ENCODE measurements at places on chromosomes 4 and X.

GRCh38 chr4:140113653-140114052 lies 40.3 kb downstream of the MAML3 start:
- no peak for DNase-seq

GRCh38 chr4:158824425-158825274 lies 55.8 kb downstream of the FNIP2 start:
- DNase-seq, result no peak

GRCh38 chrX:19188566-19188965 lies 66.3 kb upstream of the ADGRG2 start:
- DNase-seq, result no peak

- no peak for DNase-seq
Observed at GRCh38 chr4:112511093-112511802, 4.7 kb downstream of the NEUROG2 start.

GRCh38 chr4:114998316-114998715 lies 115.1 kb downstream of the NDST4 start:
- DNase-seq, result peak; percentile 48

DNA sequence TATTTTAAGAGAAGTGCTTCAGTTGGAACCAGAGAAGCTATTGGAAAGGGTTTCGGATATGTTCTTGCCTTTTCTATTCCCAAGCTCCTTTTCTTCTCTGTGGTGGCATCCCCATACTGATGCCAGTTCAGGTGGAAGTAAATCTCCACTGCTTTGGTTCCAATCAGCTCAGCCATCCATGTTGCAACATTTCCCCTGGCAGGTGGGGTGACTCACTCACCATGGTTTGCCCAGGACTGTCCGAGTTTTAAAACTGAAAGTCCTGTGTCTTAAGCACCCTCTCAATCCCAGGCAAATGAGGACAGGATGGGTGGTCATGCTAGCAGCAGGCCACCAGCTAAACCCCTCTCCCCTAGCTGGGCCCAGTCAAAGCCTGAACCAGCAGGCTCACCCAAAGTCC lies 15.1 kb downstream of the RAI2 start:
- DNase-seq, result no peak

GRCh38 chr4:101210331-101210730 lies 137.0 kb downstream of the PPP3CA start:
- no peak for DNase-seq

GRCh38 chrX:133859336-133859735 lies 126.1 kb downstream of the GPC3 start:
- no peak for DNase-seq

- DNase-seq, result no peak
Observed at GRCh38 chr4:114729068-114729738, 130.6 kb downstream of the UGT8 start.

DNA sequence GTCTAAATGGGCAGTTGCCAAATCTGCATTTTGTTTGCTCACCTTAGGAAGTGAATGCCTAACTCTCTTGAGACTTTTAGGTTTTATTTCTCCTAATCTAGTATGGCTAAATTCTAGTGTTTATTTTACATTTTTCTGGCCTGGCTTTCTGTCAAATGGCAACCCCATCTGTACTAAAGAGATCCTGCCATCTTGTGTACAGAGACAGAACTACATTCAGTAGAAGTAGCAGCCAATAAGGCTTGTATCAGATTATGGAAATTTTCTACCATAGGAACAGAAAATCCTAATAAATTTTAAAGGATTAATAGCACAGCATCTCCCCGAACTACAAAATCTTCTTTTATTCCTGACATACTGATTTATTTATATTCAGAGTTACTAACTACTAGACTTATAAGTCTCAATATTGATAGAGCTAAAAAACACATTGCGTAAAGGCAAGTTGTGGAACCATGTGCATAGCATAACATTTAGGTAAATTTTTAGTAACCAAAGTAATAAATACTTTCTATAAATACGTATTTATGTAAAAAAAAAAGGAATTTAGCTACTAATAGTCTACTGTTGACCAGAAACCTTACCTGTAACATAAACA lies 45.5 kb downstream of the TMEM144 start:
- peak; percentile 55 for DNase-seq

GRCh38 chr4:94181815-94182214 lies 25.9 kb upstream of the SMARCAD1 start:
- no peak for DNase-seq

DNA sequence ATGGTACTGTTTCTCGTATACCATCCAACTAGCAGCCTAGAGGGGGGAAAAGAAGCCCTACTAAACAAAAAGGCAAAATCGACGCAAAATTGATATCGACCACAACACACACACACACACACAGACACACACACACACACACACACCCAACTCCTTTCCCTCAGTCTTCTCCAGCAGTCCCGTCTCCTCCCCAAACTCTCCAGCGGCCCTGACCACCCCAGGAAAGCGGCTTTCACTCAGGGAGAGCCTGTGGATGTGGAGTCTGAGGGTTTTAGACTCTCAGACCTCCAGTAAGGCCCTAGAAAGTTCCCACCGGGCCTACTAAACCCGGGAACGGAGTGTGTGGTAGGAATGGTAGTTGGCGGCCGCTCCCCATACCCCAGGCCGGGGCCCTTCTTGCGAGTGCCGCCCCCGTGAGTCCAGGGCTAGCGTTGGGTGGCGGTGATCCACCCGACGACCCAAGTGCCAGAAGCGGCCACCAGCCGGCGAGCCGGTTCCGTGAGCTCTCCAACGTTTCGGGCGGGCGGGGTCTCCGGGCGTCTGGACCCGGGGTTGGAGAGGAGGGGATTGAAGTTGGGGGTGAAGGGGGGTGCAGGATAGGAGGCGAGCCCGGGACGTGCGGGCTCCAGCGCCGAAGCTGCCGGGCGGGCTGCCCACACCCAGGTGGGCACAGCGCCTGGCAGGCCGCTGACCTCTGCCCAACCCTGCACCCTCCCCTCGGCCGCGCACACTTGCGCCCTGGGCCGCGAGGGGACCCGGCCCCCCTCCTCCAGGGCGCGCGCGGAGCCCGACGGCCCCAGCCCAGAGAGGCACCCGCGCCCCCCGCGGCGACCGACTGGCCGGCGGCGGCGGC lies 13.7 kb downstream of the ARX start:
- no peak for DNase-seq

- no peak for DNase-seq
Observed at GRCh38 chr4:2259036-2259540, 2.8 kb downstream of the MXD4 start.

DNA sequence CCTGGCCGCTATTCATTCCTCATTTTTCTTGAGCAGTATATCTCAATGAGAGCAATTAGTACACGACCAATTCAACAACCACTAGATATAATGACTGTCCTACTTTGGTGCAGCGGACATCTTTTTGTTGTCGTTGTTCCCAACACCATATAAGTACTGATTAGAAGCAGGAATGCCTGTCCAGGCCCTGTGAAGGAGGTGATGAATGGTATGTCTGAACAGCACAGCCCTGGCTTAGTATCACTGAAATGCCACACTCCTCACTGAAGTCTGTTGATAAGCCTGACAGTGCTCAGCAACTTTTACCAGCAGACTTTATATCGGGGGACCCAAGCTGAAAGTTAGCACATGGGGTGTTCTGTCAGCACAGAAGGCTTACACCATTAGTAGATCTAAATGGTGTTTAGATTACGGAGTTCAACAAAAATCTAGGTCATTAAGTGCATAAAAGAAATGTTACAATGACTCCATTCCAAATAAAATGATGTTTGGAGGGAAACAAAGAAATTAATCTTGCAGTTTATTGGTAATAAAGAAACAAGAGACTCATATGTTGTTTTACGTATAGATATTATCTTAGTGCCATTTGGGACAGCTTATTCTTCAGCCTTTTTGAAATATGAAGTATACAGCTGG lies 228.3 kb upstream of the TTC29 start:
- DNase-seq, result no peak

DNA sequence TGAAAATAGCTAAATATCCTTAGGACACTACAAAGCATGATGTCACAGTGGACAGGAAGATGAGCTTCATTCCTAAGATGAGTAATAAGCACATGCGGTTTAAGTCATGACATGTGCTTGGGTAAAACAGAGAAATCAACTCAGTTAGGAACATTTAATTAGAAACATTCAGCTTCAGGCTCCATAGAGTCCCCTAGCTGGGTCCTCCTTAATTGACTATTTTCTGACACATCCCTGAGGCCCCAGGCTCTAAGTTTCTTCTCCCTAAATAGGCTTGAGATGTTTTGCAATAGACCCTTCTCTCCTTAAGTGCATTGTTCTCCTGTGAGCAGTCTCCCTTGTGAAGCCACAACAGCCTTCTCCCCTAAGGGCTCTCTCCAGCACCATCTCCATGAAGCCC lies 70.4 kb upstream of the ANXA3 start:
- peak; percentile 96 for DNase-seq

GRCh38 chrX:153643431-153644351 lies 3.3 kb upstream of the DUSP9 start:
- no peak for DNase-seq

DNA sequence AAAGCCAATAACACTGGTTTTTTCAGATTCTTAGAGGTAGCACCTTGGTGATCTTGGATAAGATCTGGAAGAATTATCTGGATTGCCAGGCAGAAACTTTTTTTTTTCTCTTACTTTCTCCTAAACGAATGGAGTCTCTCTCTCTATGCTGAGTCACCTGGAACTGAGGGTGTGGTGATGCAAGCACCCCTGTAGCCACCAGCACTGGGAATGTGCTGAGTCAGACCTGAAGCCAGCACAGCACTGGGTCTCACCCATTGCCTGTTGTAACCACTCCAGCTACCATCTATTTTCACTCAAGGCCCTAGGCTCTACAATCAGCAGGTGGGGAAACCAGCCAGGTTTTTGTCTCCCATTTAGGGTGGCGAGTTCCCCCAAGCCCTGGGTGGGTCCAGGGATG lies 923.8 kb downstream of the RAPGEF2 start:
- DNase-seq, result peak; percentile 15

GRCh38 chr4:89422441-89422990 lies 114.9 kb upstream of the GPRIN3 start:
- DNase-seq, result no peak

- no peak for DNase-seq
Observed at GRCh38 chr4:144357975-144358374, 217.5 kb upstream of the GYPA start.

DNA sequence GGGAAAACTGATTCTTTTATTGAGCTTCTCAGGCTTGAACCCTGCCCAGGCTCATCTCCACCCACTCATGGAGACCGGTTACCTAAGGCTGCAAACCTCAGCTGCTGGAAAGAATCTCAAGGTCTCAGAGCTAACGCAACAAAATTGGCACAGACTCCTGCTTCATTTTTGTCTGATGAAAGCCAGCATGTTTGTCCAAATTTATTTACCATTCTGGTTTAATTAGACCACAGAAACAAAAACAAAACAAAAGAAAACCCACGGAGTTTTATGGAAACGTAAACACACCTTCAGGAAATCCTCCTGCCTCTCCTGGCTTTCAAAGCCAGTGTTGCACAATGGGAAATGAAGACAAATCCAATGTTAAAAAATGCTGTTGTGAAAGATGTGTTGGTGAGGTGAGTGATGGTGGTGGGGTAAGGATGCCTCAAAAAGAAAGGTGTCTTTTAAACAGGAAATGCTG lies 56.4 kb upstream of the PDLIM3 start:
- DNase-seq, result no peak

DNA sequence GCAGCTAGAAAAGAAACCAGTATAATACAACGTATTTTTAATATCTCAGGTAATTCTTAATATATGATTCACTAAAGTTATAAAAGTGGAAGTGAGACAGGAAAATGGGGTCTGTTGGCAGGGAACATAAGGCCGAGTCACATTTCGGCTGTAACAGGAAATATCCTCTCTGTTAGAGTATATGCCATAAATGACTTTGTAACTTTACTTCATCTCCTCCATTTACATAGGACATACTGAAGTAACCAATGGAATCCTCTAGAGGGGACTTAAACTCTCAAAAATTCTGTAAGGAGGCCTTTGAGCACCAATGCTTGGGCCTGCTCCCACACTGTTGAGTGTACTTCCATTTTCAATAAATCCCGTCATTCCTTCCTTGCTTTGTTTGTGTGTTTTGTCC lies 71.3 kb downstream of the ANKRD17 start:
- peak; percentile 12 for DNase-seq

DNA sequence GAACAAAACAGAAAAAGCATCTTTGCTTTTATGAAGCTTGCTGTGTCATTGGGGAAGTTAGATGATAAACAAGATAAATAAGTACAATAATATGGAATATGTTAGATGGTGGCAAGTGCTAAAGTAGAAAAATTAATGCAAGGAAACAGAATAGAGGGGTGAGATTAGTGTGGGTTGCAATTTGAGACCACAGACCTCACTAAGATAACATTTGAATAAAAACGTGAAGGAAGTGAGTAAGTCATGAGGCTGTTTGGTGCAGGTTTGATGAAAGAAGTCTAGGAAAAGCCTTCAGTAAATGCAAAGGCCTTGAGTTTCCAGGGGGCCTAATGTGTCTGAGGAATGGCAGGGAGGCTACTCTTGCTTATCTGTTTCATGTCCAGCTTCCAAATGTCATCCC lies 102.5 kb downstream of the CFAP299 start:
- no peak for DNase-seq

GRCh38 chrX:10467793-10468192 lies 152.6 kb downstream of the MID1 start:
- DNase-seq, result peak; percentile 75

DNA sequence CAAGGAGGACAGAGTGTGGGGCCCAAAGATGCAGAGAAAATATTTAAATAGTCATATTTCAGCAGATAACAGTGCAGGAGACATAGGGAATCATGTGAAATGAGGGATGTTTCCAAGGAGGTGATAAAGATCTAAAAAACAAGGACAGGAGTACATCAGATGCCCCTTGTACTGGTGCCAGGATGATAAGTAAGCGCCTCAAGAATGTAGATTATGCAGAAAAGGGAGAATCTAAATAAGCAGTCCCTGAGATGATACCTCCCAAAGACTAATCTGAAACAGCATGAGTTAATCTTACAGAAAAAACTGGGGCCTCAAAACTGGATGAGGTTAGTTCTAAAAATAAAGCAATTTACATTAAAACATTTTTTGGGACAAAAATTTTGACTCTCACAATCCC lies 136.1 kb upstream of the WDFY3 start:
- DNase-seq, result peak; percentile 52

GRCh38 chr4:98773638-98774037 lies 115.2 kb upstream of the TSPAN5 start:
- DNase-seq, result no peak

- DNase-seq, result no peak
Observed at GRCh38 chrX:40080894-40081678, 16.7 kb downstream of the BCOR start.

DNA sequence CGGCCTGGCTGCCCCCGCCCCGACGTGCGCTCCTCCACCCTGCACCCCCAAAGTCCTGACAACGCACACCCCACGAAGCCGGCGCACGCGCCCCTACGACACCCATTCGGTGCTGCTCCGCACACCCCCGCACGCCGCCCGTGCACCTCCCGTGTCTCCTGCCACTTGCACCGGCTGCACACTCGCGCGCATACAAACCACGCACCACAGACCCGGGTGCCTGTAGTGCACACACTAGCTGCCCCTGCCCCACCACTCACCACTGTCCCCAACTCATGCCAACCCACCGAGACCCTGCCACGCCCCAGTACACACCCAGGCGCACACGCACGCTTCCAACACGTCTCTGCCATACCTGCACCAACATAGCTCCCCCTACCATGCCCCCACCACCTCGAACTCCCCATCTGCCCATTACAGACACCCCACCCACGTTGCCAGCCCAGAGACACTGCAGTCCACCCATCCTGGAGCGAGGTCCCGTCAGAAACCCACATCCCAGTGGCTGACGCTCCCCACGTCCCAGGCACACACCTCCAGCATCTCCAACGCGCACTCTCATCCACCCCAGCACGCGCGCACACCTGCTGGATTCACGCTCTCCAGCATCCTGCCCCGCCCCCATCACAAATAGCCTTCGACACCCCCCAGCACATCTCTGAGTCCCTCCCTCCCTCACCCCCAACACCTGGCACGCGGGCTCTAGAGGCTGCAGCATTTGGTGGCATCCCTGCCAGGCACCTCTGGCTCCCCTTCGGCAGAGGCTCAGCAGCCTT lies 4.2 kb upstream of the DUSP9 start:
- no peak for DNase-seq
